Left renal pelvis (tissue), 4 donors: ENCODE measurements at places on chromosomes 5 and 9. TPM values are rescaled to one million over a fixed set of nuclear protein-coding genes. Genes with fewer than 3 reads are reported as not detected.

DNA sequence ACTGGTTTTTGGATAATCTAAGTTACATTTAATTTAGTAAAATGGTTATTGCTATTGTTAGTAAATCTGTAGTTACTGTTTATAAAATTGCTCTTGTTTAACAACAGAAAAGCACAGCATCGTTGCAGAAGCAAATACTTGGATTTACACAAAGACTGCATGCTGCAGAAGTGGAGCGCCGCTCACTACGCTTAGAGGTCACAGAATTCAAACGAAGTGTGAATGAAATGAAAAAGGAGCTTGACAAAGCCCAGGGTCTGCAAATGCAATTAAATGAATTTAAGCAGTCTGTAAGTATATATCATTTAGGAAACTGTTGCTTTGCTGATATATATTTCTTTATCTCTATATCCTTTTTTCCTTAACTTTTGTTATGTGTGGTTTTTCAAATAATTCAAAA lies 226.0 kb downstream of the CCDC171 start:
- DNase-seq = no peak

DNA sequence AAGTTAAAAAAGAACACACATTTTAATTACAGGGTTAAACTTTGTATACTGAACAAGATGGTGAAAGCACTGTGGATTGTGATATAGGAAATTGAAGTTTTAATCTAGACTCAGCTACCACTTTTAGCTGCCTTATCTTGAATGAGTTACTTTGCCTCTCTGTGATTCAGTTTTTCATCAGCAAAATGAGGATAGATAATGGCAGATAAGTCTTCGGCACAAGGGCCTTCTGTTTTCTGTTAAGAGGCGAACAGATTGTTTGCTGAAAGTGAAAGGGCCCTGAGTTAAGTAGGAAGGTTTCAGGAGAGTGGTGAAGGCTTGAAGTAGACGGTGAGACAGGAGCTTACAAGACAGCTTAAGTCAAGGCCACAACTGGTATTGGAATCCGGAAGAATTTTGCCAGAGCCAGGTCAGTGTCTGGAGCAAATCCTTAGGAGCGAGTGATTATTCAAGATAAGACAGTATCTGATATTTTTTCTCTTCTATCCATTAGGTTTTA lies 7.8 kb downstream of the RARS1 start:
- DNase-seq = no peak

- no peak for DNase-seq
Observed at GRCh38 chr9:109399258-109399767, 78.5 kb upstream of the EPB41L4B start.

GRCh38 chr9:89410641-89411350 lies 87.1 kb downstream of the SEMA4D start:
- no peak for DNase-seq

GRCh38 chr5:77806213-77806843 lies 30.2 kb upstream of the TBCA start:
- DNase-seq = no peak

DNA sequence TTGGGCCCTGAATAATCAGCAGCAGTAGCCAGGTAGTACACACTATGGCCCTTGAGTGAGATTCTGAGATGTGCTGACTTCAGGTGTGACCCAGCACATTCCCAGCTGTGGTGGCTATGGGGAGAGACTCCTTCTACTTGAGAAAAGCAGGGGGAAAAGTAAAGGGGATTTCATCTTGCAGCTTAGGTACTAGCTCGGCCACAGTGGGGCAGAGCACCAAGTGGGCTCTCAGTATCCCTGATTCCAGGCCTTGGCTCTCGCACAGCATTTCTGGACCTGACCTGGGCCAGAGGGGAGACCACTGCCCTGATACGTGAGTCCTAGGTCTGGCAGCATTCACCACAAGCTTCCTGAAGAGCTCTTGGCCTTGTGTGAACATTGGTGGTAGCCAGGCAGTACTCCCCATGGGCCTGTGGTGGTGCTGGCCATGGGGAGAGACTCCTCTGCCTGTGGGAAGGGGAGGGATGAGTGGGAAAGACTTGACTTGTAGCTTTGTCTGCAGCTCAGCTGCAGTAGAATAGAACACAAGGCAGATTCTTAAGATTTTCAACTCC lies 27.6 kb downstream of the PTGS1 start:
- no peak for DNase-seq

- DNase-seq = no peak
Observed at GRCh38 chr5:179296150-179296821, 49.0 kb downstream of the ADAMTS2 start.

- DNase-seq = no peak
Observed at GRCh38 chr5:161306351-161306995, 240.1 kb downstream of the GABRB2 start.

GRCh38 chr5:65611524-65611923 lies 12.6 kb downstream of the TRIM23 start:
- DNase-seq = no peak

DNA sequence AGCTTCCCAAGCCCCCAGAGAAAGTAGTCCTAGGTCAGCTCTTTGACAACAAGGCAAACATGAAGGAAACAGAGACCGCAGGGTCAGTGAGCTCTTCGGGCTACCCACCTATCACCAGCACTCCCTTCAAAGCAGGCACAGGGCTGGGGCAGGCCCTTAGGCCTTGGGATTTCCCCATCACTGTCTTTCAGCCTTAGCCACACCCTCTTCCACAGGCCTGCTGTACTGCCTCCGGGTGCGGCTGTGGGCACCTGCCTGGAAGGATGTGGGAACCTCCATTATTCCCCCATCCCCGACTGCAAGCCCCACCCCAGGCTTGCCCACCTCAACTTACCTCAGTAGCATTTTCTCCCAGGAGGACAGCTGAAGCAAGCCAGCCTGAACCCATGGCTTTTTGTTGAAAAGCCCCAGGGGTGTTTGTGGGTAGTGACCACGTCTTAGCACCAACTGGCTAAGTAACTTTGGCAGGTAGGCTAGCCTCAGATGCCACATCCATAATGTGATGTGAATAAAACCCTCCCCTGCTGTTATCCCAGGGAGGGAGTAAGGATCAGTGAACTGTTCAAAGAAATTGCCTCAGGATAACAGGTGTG lies 100.2 kb downstream of the PIK3R1 start:
- DNase-seq = no peak

DNA sequence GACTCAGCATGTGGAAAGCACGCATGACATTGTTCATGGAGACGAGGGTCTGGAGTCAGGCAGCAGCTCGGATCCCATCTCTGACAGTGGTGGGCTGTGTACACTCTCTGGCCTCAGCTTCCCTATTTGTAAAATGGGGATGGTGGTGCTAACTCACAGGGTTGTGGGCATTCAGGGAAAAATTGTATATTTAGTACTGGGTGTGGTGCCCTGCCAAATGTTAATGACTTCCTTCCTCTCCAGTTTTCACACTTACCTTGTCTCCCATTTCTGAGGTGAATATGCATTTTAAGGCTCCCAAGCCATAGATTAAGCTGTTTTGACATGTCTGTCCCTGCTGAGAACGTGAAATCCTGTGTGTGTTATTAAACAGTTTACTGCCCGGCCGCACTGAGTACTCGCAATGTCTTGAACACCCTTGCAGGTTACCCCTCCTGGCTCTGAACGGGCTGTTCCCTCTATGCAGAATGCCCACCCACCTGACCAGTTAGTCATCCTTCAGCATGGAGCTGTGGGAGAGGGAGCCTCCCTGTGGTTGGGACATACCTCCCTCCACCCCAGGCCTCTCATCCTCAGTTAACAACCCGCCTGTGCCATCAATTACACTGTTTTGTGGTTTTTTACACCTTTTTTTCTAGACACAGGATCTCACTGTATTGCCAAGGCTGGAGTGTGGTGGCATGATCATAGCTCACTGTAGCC lies 25.8 kb downstream of the TJP2 start:
- DNase-seq = no peak

SPINK6 gene
- polyA plus RNA-seq = not detected

TRPM6 gene
- 1.1 TPM for polyA plus RNA-seq

TCF7 gene
- polyA plus RNA-seq = 3.6 TPM

SPINK7 gene
- polyA plus RNA-seq = 1.1 TPM
